Activated CD4-positive, alpha-beta T cell treated with anti-CD3 and anti-CD28 coated beads, Interleukin-2, amount 50 U/mL, for 1 hour (primary cell): ENCODE measurements at places on chromosomes 5 and 9.

DNA sequence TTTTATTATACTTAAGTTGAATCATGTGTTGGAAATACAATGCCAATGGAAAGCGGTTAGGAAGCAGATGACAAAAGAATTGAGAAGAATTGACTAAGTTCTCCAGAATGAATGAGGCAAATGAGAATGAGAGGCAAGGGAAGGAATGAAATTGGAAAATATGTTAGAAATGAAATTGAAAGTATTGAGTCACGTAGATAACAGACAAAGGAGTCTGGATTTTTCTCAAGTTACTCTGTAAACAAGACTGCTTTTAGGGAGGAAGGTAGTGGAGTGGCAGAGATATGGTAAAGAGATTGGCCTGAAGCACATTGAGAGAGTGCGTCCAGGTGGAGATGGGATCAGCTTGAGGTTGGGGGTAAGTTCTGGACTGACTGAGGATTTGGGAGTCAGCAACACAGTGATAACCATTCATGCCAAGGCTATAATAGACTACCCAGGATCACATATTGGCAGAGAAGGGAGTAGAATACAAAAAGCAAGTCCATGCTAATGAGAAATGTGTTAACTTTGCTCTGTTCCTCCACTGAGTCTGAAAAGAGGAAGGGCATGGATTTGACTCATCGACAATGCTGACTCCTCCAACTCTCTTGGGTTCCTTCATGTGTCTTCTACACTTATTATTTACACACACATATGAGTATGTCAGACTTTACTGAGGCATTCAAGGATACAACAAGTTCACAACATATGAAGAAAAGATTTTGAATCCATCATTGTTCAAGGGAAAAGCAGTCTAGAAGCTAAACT, 814.2 kb upstream of the ZNF608 start:
- no peak for DNase-seq

GRCh38 chr5:10479154-10479721, 37.6 kb downstream of the ROPN1L start:
- no peak for DNase-seq

DNA sequence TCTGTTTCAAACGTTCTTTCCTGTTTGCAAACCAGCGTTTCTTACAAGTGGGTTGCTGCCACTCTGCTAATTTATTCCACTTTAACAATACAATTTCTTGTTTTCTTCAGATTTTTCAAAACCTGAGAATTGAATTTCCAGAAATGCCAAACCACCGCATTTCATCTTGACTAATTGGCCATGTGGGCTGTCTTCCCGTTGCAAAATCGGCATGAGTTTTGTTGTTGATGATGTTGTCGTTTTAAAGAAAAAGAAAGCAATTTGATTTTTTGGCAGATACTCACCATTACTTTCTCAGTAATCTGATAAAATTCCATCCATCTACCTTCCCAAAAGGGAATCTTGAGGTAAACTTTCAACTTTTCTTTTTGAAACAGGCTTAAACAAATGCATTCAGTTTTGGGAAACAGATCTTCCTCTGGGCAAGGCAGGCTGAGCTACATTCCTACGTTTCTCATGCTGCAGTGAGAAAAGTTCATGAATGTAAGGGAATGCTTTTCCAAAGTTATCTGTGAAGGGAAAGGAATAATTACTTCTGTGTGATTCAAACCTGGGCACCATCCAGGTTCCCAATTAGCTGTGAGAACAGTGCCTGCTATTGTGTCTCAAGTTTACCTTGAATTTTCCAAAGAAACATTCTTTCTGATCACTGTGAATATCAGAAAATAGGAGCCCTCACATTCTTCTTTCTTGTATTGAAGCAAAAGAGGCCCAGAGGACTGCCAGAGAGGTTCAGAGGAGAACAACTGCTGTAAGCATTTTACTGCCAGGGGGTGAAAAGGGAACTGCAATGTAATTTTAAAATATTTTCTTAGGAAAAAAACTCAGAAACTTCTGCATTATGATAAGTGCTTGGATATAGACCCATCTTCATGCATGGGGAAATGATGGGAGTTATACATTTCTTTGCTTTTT, 100.7 kb upstream of the TUT7 start:
- DNase-seq, result no peak

DNA sequence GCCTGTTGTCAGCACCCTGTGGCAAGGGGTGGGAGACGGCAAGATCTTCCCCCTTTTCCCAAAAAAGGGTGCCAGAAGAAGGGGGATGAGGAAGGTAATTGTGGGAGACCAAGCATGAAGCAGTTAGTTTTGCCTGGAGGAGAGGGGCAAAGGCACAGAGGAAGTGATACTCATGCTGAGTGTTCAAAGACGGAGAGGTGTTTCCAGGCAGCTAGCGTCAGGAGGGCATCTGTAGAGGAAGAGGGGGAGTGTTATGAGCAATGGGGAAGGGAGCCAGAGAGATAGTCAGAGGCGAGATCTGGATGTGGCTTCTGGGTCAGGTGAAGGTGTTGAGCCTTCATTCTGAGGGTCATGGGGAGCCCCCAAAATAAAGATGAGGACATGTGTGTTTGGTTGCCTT, 26.9 kb upstream of the ADAM19 start:
- DNase-seq, result no peak

DNA sequence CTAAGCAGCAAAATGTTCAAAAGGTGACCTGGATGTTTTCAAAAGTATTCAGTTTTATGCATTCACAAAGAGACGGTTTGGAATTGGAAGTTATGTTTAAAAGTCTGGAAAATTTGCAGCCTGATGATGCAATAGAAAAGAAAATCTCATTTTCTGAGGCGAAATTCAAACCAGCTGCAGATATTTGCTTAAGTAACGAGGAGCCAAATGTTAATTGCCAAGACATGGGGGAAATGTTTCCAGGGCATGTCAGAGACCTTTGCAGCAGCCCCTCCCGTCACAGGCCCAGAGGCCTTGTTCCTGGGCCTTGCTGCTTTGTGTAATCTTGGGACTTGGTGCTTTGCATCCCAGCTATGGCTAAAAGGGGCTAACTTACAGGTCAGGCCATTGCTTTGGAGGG, 228.2 kb downstream of the MAN2A1 start:
- no peak for DNase-seq

- no peak for DNase-seq
Observed at GRCh38 chr5:53446908-53447307, 33.5 kb upstream of the FST start.

GRCh38 chr5:44933686-44934085, 124.9 kb downstream of the MRPS30 start:
- no peak for DNase-seq

- no peak for DNase-seq
Observed at GRCh38 chr5:66987126-66987525, 209.5 kb downstream of the CD180 start.

DNA sequence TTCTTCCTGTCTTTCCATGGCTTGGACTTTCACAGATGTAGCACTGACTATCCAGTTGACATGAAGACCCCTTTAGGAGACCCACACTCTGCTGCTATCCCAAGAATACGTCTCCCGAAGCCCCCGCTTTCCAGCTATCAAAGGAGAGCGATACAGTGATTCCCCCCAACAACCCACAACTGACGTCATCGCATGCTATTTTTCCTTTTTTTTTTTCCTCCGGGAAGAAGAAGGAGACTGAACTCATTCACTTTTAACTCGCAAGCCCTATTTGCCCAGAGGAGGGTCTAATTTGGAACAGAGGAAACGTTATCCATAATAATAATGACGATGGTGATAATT, 2.1 kb downstream of the PAPPA start:
- no peak for DNase-seq

DNA sequence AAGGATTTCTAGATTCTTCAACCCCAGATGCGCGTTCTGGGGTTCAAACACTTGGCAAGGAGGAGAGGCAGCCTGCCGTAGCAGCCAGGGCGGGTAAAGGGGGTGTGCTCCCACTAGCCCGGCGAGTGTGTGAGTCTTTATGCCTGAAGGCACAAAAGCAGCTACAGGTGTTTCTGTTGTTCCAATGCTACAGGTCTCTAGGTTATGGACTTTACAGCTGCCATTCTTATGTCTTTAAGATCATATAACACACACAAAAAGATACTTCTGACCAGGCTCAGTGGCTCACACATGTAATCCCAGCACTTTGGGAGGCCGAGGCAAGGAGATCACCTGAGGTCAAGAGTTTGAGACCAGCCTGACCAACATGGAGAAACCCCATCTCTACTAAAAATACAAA, 133.6 kb upstream of the RETREG1 start:
- DNase-seq, result no peak

- no peak for DNase-seq
Observed at GRCh38 chr5:13501176-13501575, 443.3 kb downstream of the DNAH5 start.

DNA sequence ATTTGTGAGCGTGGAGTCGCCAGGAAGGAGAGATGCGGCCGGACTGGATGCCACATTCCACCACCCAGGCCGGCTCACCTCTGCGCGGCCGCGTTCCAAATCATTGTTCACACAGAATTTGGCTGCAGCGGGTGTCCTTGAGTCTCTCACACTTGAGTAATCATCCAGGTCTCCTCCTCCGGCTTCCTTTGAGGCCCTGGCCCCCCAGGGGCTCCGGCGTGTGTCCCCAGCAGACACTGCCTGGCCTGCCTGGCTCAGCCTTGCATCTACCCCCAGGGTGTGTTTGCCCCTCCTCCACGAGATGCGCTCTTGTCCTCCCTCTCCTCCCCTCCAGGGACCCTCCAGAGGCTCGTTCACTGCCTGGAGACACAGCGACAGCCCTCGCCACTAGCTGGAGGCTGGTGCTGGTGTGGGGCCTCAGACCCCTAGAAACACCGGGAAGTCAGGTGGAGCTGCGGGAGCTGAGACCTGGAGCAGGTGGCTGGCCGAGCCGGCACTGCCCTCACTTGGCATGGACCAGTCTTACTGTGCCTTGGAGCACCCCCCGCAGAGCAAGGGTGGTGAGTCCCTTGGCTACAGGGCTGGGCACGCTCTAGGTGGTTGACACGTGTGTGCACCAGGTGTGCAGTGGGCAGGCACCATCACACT, 7.0 kb upstream of the SLC9A3 start:
- no peak for DNase-seq

DNA sequence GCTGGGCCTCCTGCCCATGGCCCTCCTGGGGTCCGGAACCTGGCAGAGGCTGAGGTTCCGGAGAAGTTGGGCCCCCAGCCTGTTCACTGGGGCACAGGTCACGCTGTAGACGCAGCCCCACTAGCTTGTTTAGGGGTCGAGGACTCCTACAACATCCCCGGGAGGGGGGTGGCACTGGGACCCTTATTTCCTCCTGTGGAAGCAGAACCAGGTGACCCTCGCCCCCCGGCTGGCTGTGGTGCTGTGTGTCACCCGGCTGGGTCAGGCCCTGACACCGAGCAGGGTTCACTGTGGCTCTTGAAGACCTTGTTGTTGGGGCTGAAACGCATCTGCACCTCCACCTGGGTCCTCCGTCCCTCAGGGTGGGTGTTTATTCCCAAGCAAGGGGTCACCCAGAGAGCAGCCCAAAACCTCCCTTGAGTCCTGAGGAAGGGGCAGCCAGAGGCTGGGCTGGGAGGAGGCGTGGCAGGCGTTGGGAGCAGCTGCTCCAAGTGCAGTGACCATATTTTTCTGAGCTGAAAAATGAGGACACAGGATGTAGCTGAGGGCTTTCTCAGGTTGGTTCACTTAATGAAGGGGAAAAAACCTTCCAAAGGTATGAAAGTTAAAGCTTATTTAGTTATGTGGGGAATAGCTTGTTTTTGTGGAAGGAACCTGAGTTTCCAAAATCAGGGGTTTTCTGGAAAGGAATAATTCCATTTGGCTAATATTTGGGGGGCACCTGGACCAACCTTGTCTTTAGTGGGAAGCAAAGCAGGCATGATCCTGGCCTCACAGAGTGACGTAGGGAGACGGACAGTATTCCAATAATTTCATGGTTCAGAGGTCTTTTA, 164.7 kb upstream of the IER5L start:
- no peak for DNase-seq

DNA sequence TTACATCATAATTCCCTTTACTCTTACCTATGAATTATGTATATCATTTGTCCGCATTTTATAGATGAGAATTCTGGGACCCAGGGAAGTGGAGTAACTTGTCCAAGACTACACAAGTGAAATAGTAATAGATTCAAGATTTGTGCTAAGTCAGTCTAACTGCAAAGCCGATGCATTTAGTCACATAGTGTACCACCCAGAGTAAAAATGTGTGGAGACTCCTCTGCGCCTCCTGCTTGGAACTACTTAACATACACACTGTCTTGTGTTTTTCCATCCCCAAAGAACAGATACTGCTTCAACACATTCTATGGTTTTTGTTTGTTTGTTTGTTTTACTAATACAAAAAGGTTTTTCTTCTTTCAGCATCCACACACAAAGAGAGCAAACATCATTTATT, 729.8 kb downstream of the PRELID2 start:
- no peak for DNase-seq

DNA sequence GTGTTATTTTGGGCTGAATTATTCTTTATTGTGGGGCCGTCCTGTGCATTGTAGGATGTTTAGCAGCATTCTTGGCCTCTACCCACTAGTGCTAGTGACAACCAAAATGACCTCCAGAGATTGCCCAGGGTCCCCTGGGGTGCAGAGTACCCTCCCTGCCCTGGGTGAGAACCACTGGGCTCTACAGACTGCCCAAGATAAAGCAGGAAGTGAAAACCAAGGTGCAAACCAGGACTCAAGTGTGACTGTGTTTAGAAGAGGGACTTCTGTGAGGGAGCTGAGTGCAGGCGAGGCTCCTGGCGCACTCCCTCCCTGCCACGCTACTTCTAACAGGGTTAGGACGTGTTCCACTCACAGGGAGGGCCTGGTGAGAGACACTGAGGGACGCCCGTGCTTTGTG, 41.6 kb downstream of the USP20 start:
- no peak for DNase-seq

DNA sequence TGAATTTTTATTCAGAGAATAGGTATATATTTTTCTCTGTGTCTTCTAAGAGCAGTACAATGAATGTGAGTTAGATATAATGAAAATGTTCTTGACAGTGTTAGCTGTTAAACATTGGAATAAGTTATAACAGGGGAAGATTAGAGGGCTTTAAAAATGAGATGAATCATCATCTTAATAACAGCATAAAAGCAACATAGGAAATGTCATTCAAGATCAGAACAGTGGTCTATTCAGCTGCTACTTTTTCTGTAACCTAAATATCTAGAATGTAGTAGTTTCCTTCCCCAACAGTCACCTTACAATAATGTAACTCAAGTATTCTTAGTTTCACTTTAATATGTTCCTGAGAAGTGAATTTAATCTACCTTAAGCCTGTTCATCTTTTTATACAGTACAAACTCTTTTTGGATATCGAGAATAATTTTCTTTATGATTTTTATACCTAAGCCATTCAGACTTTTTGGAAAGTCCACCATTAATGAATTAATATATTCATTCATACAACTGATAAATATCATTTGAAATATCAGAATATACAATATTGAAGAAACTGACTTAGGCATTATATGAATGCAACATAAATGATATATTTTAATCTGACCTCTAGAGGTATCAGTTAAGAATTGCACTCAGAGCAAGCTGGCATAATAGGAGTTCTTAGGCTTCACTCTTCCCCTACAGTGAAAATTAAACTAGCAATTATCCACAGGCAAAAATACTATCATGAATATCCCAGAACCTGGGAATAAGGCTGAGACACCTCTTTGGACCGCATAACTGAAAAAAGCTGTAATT, 66.1 kb upstream of the EDIL3 start:
- DNase-seq, result no peak
